ENCODE measurements at places on chromosomes 6 and 20.
A peak's percentile ranks its signal among the peaks of the same experiment; 100 is the strongest.

GRCh38 chr20:19881990-19882389 lies 123.9 kb downstream of the RIN2 start:
- peaks cover 3% of the 10 kb centered on the region for H3K36me3 ChIP-seq
- no peak overlapping the region for H3K4me3 ChIP-seq
- H3K27ac ChIP-seq = no peak overlapping the region
- no peaks in the 10 kb centered on the region for H3K27me3 ChIP-seq
- no peak for DNase-seq
- H3K4me1 ChIP-seq = peaks cover 26% of the 10 kb centered on the region

- no peaks in the 10 kb centered on the region for H3K36me3 ChIP-seq
- no peaks in the 10 kb centered on the region for H3K4me1 ChIP-seq
- no peak overlapping the region for H3K27ac ChIP-seq
- no peaks in the 10 kb centered on the region for H3K27me3 ChIP-seq
- no peak for DNase-seq
- H3K4me3 ChIP-seq = no peak overlapping the region
These were observed 43.0 kb upstream of the TMEM200A start for GRCh38 chr6:130322673-130323268.

DNA sequence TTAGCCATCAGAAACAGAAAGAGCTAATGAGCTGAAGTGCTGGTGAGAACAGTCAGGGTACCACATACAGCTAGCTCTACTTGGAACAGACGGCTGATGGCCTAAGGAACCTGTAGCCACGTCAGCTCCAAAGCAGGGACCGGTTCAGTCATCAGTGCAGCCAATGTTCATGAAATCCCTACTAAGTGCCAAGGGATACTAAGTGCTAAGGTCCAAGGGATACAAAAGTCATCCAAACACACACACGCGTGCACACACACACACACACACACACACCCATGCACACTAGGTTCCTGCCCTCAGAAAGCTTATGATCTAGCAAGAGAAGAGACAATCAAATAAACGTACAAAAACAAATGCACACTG lies 53.6 kb downstream of the MAP3K5 start:
- no peaks in the 10 kb centered on the region for H3K36me3 ChIP-seq
- no peak overlapping the region for H3K27ac ChIP-seq
- DNase-seq = no peak
- no peak overlapping the region for H3K4me3 ChIP-seq
- no peaks in the 10 kb centered on the region for H3K4me1 ChIP-seq
- H3K27me3 ChIP-seq = peaks cover under 1% of the 10 kb centered on the region

DNA sequence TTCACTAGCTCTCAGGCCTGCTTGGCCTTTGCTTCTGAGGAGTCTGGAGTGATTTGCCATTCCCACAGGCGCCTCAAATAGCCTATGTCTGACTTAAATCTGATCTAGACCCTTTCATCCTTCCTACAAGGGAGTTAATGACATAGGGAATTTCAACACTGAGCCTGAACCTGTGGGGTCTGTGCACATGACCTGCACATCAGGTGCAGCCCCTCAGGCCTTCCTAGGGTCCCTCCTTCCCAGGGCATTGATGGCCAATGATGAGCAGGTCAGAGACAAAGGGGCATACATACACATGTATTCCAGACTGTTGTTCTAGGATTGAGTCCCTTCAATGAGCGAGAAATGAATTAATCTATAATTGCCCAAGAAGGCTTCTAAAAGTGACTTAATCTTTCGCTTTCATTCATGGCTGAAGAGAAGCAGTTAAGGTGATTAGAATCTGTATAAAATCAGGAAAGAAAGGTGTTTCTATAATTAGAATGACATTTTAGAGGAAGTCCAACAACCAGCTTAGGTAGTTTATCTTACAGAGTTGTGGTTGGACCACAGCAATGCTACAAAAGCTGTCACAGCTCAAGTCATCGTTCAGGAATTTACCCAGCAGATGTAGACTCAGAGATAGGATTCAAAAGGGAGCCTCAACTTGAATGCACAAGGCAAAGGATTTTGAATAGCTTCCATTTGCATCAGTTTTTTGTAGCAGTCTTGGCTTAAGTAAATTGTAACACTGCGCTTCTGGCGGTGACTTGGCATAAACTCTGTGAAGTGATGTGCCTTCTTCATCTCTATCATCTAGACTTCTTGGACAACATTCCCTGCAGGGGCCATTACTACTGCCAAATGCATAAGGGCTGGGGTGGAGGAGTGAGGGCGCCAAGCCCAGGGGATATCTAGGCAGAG lies 27.0 kb upstream of the TBC1D7 start:
- no peaks in the 10 kb centered on the region for H3K36me3 ChIP-seq
- peaks cover 1% of the 10 kb centered on the region for H3K4me1 ChIP-seq
- H3K4me3 ChIP-seq = no peak overlapping the region
- peak overlapping the region; percentile 62 for H3K27ac ChIP-seq
- no peak for DNase-seq

DNA sequence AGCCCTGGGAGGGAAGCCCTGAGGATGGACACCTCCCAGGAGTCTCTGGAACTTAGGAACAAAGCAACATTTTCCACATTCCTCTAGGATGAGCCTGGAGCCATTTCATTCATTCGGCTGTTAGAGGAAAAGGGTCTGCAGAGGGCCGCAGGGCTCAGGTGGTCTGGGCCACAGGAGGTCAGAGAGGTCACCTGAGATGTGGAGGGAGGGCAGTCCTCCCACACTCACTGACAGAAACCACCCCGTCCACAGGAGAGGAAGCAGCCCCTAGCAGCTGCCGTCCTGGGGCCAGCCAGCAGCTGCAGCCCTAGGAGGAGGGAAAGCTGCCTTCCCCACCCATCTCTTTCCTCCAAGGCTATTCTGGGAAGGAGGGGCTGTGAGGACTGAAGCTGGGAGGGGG lies 207.0 kb downstream of the CDC5L start:
- H3K4me3 ChIP-seq = no peak overlapping the region
- DNase-seq = no peak
- no peaks in the 10 kb centered on the region for H3K27me3 ChIP-seq
- no peaks in the 10 kb centered on the region for H3K36me3 ChIP-seq

GRCh38 chr6:89984926-89985750 lies 90.9 kb downstream of the GJA10 start:
- H3K36me3 ChIP-seq = no peaks in the 10 kb centered on the region
- H3K27ac ChIP-seq = peak overlapping the region; percentile 65
- DNase-seq = no peak
- H3K27me3 ChIP-seq = no peaks in the 10 kb centered on the region
- no peak overlapping the region for H3K4me3 ChIP-seq

- no peak overlapping the region for H3K4me3 ChIP-seq
- H3K36me3 ChIP-seq = peaks cover 6% of the 10 kb centered on the region
- DNase-seq = no peak
- peak overlapping the region; percentile 93 for H3K27ac ChIP-seq
- H3K27me3 ChIP-seq = no peaks in the 10 kb centered on the region
These were observed 39.6 kb downstream of the ILRUN start for GRCh38 chr6:34657037-34657306.

GRCh38 chr20:17969884-17970409 lies 1.1 kb downstream of the MGME1 start:
- no peak for DNase-seq
- H3K27ac ChIP-seq = peak overlapping the region; percentile 99
- no peaks in the 10 kb centered on the region for H3K27me3 ChIP-seq
- peaks cover 3% of the 10 kb centered on the region for H3K36me3 ChIP-seq
- peak overlapping the region; percentile 87 for H3K4me3 ChIP-seq
- peaks cover 58% of the 10 kb centered on the region for H3K4me1 ChIP-seq

GRCh38 chr20:18728870-18729224 lies 84.7 kb upstream of the SCP2D1 start:
- H3K4me1 ChIP-seq = peaks cover 27% of the 10 kb centered on the region
- no peak for DNase-seq
- H3K4me3 ChIP-seq = no peak overlapping the region
- peaks cover 20% of the 10 kb centered on the region for H3K27me3 ChIP-seq
- no peak overlapping the region for H3K27ac ChIP-seq

- DNase-seq = no peak
- no peaks in the 10 kb centered on the region for H3K27me3 ChIP-seq
- H3K4me3 ChIP-seq = no peak overlapping the region
These were observed 44.4 kb downstream of the MDN1 start for GRCh38 chr6:89775150-89775549.

DNA sequence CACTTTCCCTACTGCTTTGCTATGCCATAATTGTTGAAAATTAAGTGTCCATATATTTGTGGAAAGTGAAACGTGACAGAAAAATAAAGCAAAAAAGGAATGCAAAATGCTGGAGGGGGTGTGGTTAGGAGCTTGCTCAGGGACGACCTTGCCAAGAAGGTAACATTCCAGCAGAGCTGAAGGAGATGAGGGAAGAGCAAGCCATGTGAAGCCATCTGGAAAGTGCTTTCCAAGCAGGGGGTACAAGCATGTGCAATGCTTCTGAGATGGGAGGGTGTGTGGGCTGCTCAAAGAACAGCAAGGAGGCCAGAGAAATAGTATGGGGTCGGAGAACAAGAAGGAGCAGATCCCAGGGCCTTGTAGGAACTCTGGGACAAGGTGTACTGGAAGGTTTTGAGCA lies 161.7 kb downstream of the ISM1 start:
- H3K36me3 ChIP-seq = peaks cover 35% of the 10 kb centered on the region
- DNase-seq = no peak
- no peaks in the 10 kb centered on the region for H3K4me1 ChIP-seq
- no peak overlapping the region for H3K27ac ChIP-seq
- no peaks in the 10 kb centered on the region for H3K27me3 ChIP-seq
- no peak overlapping the region for H3K4me3 ChIP-seq

DNA sequence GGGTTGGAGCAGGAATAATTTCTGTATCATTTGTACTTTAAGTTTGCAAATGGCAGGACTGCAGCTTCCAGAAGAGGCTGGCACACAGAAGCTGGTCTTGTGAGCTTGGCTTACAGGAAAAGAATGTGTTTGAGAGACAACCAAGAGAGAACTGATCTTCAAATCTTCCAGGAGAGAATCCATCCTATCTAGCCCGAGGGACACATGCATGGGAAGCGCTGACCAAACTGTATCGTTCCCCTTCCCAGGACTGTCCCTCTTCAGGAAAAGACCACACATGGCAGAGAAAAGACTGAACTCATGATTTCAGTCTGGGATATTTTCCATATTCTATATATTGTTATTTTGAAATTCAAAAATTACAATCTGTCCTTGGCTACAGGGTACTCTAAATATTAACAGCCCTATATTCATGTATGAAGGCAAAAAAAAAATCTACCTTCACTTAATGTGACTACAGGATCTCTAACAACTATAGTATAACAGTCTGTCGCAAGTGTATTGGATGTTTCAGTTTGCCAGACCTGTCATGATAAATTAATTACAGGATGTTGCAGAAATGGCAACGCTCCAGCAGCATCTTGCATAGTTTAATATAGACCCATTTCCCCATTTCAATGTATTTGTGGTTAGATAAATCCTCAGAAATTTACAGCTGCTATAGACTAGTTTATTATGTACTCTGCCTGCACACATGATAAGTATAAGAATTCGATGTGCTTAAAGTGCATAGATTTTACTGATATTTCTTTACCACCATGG lies 99.4 kb downstream of the MYB start:
- H3K4me3 ChIP-seq = no peak overlapping the region
- H3K27ac ChIP-seq = no peak overlapping the region
- H3K4me1 ChIP-seq = no peaks in the 10 kb centered on the region
- DNase-seq = no peak
- peaks cover 2% of the 10 kb centered on the region for H3K36me3 ChIP-seq

- H3K4me3 ChIP-seq = no peak overlapping the region
- no peaks in the 10 kb centered on the region for H3K4me1 ChIP-seq
- H3K36me3 ChIP-seq = no peaks in the 10 kb centered on the region
- H3K27me3 ChIP-seq = no peaks in the 10 kb centered on the region
These were observed 480.5 kb upstream of the MAN1A1 start for GRCh38 chr6:119830069-119830468.

GRCh38 chr6:112086744-112087135 lies 542 bp downstream of the TUBE1 start:
- peaks cover 2% of the 10 kb centered on the region for H3K4me1 ChIP-seq
- H3K27ac ChIP-seq = no peak overlapping the region
- no peak overlapping the region for H3K4me3 ChIP-seq
- no peak for DNase-seq
- H3K36me3 ChIP-seq = no peaks in the 10 kb centered on the region
- no peaks in the 10 kb centered on the region for H3K27me3 ChIP-seq

- H3K36me3 ChIP-seq = peaks cover 12% of the 10 kb centered on the region
- no peak overlapping the region for H3K4me3 ChIP-seq
- H3K27ac ChIP-seq = no peak overlapping the region
- H3K27me3 ChIP-seq = no peaks in the 10 kb centered on the region
- no peak for DNase-seq
These were observed 26.3 kb upstream of the TFB1M start for GRCh38 chr6:155340464-155341129.

GRCh38 chr20:23587631-23588030 lies 18.1 kb downstream of the CST9 start:
- no peaks in the 10 kb centered on the region for H3K27me3 ChIP-seq
- no peak overlapping the region for H3K4me3 ChIP-seq
- no peak for DNase-seq
- H3K27ac ChIP-seq = no peak overlapping the region
- H3K4me1 ChIP-seq = peaks cover 8% of the 10 kb centered on the region
- H3K36me3 ChIP-seq = no peaks in the 10 kb centered on the region

- peaks cover 8% of the 10 kb centered on the region for H3K27me3 ChIP-seq
- no peak overlapping the region for H3K27ac ChIP-seq
- no peaks in the 10 kb centered on the region for H3K36me3 ChIP-seq
- no peak overlapping the region for H3K4me3 ChIP-seq
- DNase-seq = no peak
These were observed 293.8 kb downstream of the TAF4 start for GRCh38 chr20:61771805-61772350.

DNA sequence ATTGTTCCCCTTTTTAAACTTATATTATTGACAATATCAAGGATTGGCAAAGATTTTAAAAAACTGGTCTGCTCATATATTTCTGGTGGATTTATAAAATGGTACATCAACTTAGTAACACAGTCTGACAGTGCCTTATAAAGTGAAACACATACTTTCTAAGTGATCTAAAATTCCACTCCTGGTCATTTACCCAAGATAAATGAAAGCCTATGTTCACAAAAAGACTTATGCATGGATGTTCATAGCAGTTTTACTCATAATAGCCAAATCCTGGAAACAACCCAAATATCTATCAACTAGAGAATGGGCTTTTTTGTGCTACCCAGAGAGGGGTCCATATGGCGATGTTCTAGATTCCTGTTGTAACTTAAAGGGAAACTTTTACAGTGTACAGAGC lies 222.4 kb upstream of the FAM83B start:
- H3K36me3 ChIP-seq = no peaks in the 10 kb centered on the region
- DNase-seq = no peak
- H3K4me1 ChIP-seq = peaks cover 4% of the 10 kb centered on the region
- no peak overlapping the region for H3K27ac ChIP-seq
- H3K27me3 ChIP-seq = no peaks in the 10 kb centered on the region

GRCh38 chr6:2037237-2037926 lies 208.0 kb downstream of the GMDS start:
- H3K27me3 ChIP-seq = peaks cover 25% of the 10 kb centered on the region
- no peaks in the 10 kb centered on the region for H3K36me3 ChIP-seq
- peaks cover 8% of the 10 kb centered on the region for H3K4me1 ChIP-seq
- no peak overlapping the region for H3K4me3 ChIP-seq
- no peak overlapping the region for H3K27ac ChIP-seq

- DNase-seq = no peak
- no peak overlapping the region for H3K4me3 ChIP-seq
- peaks cover 15% of the 10 kb centered on the region for H3K36me3 ChIP-seq
- H3K27ac ChIP-seq = no peak overlapping the region
- no peaks in the 10 kb centered on the region for H3K27me3 ChIP-seq
These were observed 8.7 kb downstream of the DNAAF9 start for GRCh38 chr20:3398681-3399252.

Measured in progenitor cell of endocrine pancreas (in vitro differentiated cells).